ENCODE measurements at places on chromosomes 6 and 20.

- DNase-seq: no peak
Observed at GRCh38 chr6:11899645-11900044, 112.5 kb upstream of the HIVEP1 start.

DNA sequence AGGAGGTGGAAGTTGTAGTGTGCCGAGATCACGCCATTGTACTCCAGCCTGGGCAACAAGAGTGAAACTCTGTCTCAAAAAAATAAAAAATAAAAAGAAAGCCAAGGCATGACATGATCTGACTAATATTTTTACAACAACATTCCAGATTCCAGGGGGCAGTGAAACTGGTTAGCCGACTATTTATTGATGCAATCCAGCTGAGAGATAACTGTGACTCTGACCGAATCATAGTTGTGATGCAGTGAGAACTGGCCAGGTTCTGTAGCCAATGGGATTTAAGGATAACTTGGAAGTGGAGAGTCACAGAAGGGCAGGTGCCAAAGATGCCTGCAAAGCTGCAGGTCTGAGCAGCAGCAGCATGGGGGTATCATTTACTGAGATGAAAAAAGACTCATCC lies 82.9 kb upstream of the TSHZ2 start:
- no peak for DNase-seq

DNA sequence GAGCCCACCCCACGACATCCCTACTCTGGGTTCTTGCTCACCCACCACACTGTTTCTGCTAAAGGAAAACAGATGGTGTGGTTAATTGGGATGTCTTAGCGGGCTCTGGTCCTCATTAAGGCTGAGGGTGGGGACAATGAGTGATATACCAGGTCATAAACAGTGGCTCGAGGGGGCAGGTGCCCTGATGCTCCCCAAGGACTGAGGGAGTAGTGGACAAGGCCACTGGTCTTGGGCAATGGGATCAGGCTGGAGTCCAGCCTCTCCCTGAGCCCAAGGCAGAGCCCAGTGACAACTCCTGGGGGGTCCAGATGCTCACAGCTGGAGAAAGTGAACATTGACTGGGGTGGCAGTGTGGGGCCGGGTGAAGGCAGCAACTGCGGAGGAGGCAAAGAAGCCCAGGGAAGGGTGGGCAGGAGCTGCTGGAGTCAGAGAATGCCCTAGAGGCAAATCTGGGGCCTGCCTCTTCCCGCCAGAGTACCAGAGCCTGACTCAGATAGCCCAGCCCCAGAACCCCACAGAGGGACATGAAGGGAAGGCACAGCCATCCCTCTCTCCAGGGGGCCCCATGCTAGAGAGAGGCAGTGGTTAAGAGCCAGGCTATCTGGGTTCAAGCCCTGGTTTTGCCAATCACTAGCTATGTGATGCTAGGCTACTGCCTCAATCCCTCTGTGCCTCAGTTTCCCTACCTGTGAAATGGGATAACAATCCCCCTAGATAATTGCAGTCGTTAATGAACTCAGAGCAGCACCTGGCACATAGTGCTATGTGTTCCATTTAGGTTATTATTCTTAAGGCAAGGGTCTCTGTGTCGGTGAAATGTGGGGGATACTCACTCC lies 72.3 kb downstream of the MRPL14 start:
- no peak for DNase-seq

GRCh38 chr6:16183187-16183664 lies 54.3 kb downstream of the MYLIP start:
- DNase-seq: no peak

DNA sequence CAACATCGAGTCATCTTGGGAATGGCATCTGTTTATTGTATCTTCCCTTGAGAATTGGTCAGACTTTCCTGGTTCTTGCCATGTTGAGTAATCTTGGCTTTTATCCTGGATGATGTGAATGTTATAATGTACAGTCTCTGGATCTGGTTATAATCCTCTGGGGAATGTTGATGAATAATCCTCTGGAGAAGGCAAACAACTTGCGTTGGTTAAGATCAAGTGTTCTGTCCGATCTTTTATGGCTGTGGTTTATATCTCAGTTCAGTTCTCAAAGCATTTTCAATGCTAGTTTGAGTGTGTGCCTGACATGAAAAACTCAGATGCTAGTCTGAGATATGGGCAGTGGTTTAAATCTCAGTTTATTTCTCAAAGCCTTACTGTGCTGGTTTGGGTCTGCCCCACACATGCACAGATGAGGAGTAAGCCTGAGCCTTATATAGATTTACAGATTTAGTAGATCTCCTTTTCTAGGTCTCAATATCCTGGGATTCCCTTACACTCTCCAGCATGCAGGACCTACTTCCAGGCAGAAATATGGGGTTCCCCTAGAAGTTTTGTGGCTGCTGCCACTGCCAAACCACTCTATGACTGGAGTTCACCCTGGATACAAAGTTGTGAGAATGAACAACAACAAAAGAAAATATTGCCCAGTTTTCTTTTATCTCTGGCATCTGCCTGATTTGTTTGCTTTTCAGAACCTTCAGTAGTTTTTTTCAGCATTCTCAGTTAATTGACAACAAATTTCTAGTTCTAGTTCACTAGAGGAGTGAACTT lies 191.8 kb upstream of the MAN1A1 start:
- DNase-seq: no peak

DNA sequence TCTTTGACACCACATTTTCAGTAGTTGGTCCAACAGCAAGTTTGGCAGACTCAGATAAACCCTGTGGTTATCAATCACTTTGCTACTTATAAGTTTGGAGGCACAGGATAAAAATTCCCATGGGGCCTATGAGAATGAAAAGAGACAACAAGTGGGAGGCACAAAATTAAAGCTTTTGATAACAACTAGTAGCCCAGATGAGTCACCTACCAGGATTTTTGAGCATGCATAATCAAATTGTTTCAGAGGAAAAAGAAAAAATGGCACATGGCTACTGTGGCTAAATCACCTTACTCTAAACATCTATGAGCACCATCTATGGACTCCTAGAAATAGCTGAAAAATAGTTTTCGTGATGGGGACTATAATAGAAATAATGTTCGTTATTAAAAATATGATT lies 40.8 kb upstream of the BMP5 start:
- DNase-seq: no peak

DNA sequence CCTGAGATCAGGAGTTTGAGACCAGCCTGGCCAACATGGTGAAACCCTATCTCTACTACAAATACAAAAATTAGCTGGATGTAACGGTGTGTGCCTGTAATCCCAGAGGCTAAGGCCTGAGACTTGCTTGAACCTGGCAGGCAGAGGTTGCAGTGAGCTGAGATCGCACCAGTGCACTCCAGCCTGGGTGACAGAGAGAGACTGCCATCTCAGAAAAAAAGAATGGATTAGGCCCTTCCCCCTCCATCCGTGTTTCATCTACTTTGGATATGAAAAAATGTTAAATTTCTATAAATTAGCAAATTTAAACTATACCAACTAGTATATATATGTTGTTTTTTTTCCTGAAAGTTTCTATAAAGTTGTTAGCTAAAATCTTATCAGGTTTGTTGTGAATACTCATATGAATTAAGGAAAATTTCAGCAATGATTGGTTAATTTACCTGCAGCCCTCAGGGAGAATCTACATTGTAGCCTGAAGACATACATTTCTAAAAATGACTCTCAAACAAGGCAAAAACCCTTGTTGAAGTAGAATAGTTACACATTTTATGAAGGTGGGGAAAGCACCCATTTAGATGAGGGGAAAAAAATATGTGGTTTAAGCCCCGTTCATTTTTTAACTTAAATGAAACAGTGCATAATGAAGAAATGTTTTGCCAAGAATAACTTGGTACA lies 120.9 kb downstream of the TIAM2 start:
- no peak for DNase-seq

DNA sequence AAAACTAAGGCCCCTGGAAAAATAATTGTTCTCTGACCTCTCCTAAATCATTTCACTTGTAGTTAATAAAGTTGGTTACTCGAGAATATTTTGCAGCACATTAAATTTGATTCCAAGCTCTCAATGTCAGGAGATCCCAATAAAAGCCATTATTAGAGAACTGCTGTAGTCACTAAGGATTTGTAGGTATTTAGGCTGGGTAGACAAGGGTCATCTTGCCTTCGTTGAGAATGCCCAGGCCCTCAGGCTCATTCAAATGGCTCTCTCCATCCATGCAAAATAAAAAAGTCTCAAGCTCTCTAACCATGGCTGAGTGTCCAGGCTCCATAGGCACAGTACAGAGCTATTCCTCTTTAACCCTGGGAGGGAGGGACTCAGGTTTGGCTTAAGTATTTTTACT lies 117.0 kb upstream of the HMGCLL1 start:
- no peak for DNase-seq

- no peak for DNase-seq
Observed at GRCh38 chr20:33475381-33476152, 14.3 kb upstream of the CBFA2T2 start.
